ENCODE measurements at places on chromosomes 11 and 22. TPM values are rescaled to one million over a fixed set of nuclear protein-coding genes. Genes with fewer than 3 reads are reported as not detected.

The NF2 gene
- total RNA-seq: 21.7 TPM

The CD248 gene
- total RNA-seq: 1.5 TPM

The GSTT2B gene
- not detected for total RNA-seq

The NTM gene
- total RNA-seq: not detected

The PAMR1 gene
- 0.10 TPM for total RNA-seq

The MS4A6E gene
- total RNA-seq: not detected

The SYCE3 gene
- not detected for total RNA-seq

The OR8H1 gene
- not detected for total RNA-seq

The FOSL1 gene
- 4.0 TPM for total RNA-seq

The LINC01488 gene
- total RNA-seq: not detected

The FLRT1 gene
- total RNA-seq: not detected

The GRK3 gene
- 21.0 TPM for total RNA-seq

The MMP13 gene
- total RNA-seq: not detected

The CYB5R3 gene
- 28.1 TPM for total RNA-seq

The DGCR6 gene
- total RNA-seq: 6.4 TPM

The OMP gene
- total RNA-seq: not detected

The TRIM66 gene
- 5.6 TPM for total RNA-seq

The LTO1 gene
- 18.6 TPM for total RNA-seq

The DPAGT1 gene
- total RNA-seq: 6.7 TPM

The SLC22A6 gene
- not detected for total RNA-seq
